Kidney tubule cell (primary cell): ENCODE measurements at places on chromosomes 2 and 18.

DNA sequence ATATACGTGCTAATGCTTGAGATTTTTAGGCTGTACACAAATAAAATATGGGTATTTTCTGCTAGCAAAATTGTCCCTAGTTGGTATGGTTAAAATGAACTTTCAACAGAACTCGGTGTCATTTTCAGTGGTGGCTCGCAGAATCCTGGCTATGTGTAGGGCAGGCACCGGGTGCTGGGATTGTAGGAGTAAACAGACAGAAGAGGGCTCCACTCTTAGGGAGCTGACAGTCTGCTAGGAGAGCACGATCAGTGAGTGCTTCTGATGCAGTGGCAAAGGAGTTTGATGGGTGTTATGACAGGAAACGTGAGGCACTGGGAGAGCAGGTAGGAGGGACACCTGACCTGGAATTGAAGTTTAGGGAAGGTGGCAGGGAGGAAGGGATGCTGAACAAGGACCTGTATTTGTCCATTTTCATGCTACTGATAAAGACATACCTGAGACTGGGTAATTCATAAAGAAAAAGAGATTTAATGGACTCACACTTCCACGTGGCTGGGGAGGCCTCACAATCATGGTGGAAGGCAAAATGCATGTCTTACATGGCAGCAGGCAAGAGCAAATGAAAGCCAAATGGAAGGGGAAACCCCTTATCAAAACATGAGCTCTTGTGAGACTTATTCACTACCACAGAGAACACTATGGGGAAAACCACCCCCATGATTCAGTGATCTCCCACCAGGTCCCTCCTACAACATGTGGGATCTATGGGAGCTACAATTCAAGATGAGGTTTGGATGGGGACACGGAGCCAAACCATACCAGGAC is 105.4 kb upstream of the LCLAT1 start:
- DNase-seq, result no peak

DNA sequence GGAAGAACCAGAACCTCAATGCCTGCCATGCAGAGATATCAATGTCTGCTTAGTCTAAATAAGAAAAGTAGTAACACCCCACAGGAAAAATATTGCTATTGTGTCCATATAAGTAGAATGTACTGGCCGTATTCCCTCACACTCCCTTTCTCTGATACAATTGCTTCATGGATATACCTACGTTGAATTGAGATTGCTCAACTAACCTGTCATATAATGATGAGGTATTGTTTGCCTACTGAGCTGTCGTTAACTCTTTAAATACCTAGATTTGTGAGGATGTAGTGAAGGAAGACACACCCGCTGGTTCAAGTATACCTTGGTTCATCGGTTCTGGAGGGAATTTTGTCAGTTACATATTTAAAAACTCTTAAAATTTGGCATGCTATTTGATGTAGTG is 480.7 kb upstream of the TCF4 start:
- no peak for DNase-seq

DNA sequence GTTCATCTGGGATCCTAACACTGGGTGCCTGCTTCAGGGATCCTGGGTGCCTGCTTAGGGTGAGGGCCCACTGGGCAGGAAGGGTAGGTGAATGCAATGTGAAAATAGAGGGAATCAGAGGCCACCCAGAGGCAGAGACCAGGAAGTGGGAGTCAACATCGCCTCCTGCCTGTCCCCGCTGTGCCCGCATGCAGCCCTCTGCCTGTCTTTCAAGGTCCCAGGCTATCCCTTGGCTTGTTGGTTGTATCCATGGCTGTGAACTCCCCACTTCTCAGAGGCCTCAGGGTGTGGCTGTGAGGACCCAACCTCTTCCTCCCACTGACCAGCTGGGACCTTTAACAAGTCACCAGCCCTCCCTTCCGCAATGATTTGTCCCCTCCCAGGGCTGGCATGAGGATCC is 26.5 kb downstream of the PSD4 start:
- no peak for DNase-seq

GRCh38 chr2:232835687-232836208 is 34.3 kb upstream of the SNORC start:
- no peak for DNase-seq

DNA sequence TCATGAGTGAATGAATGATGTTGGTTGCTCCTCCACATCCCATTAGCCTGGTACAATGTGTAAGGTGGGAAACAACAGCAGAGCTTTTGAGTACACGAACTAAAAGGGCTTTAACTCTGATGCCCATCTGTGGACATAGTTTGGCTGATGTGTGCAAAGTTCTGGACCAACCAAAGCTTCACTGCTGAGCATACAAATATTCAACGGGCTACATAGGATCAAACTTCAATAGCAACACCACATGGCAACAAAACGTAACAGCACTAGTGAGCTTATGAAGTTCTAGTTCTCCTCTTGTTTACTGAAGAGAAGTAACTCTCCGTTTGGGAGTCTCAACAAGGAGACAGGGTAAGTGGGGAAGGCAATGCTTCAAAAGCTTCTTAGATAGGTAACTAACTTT is 20.4 kb downstream of the STAM2 start:
- DNase-seq, result no peak

GRCh38 chr2:179443180-179443579 is 178.5 kb upstream of the SESTD1 start:
- no peak for DNase-seq
